ENCODE measurements at places on chromosomes 3 and 15.

GRCh38 chr15:38665586-38666305 is 101.1 kb upstream of the RASGRP1 start:
- no peak for DNase-seq

GRCh38 chr3:105502333-105502732 is 135.6 kb downstream of the ALCAM start:
- no peak for DNase-seq

DNA sequence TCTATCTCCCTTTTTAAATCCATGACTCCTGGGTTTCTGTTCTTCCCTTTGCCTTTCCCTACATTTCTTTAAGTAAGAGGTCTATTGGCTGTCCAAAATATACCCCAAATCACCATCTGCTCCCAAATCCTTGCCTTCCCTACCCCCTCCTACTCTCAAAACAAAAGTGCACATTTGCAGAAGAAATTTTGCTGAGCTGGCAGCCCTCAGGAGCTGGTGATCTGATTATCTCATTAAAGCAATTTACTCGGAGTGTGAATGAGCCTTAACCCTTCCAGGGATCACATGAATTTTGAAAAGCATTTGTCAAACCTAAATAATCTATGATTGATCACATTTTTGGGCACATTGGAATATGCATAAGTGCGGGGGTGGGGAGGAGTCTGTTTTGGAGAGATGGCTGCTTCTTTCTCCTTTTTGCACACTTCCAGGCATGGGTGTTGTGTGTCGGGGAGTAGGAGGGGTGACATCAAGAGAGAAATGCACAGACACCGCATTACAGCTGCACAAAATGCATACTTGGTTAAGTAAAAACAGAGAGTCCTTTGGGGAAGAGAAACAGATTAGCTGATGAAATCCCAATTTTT is 892.6 kb downstream of the TUSC7 start:
- DNase-seq, result no peak

- DNase-seq, result no peak
Measured at GRCh38 chr3:123042413-123042812, 14.8 kb upstream of the SEMA5B start.

- no peak for DNase-seq
Measured at GRCh38 chr3:72271216-72271615, 486.3 kb upstream of the PROK2 start.
